ENCODE measurements at places on chromosomes 16 and 17. TPM values are rescaled to one million over a fixed set of nuclear protein-coding genes. Genes with fewer than 3 reads are reported as not detected.

Gene PMM2
- total RNA-seq = 39.7 TPM

Gene TMEM220
- total RNA-seq = 3.5 TPM

Gene SDR42E2
- total RNA-seq = 1.9 TPM

Gene SPN
- total RNA-seq = 172 TPM

Gene EME1
- 1.4 TPM for total RNA-seq

Gene CASKIN1
- not detected for total RNA-seq

Gene NPIPA3
- 10.0 TPM for total RNA-seq

Gene COX4I1
- total RNA-seq = 548 TPM

Measured in T-cell (primary cell).